ENCODE measurements at places on chromosomes 12 and 14. TPM values are rescaled to one million over a fixed set of nuclear protein-coding genes. Genes with fewer than 3 reads are reported as not detected.

Gene ARMH4
- total RNA-seq = not detected

Gene TSPAN8
- total RNA-seq = not detected

Gene ARL6IP4
- total RNA-seq = 180 TPM

Gene CEBPE
- total RNA-seq = 0.41 TPM

Gene OR4E2
- 0.12 TPM for total RNA-seq

Gene CCDC175
- total RNA-seq = not detected

DNA sequence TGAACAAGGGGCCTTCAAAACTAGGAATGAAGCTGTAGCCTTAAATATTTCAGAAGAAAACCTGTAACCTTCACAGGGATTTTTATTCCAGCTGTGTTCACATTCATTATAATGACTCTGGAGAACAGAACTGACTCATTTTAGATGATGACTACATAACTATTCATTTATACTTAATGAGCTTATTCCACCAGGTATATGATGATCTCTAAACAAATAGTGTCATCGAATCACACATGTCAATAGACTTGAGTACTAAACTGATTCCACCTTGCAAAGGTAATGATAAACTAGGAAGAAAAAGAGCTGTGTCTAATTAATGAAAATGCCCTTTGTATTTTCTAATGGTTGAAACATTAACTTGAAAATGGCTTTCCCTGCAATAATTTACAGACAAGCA is 433.2 kb downstream of the PDZRN4 start:
- DNase-seq = no peak

- DNase-seq = no peak
Measured at GRCh38 chr14:23725980-23726710, 90.0 kb downstream of the DHRS2 start.

GRCh38 chr12:47835831-47836155 is 16.1 kb upstream of the HDAC7 start:
- no peak for DNase-seq

DNA sequence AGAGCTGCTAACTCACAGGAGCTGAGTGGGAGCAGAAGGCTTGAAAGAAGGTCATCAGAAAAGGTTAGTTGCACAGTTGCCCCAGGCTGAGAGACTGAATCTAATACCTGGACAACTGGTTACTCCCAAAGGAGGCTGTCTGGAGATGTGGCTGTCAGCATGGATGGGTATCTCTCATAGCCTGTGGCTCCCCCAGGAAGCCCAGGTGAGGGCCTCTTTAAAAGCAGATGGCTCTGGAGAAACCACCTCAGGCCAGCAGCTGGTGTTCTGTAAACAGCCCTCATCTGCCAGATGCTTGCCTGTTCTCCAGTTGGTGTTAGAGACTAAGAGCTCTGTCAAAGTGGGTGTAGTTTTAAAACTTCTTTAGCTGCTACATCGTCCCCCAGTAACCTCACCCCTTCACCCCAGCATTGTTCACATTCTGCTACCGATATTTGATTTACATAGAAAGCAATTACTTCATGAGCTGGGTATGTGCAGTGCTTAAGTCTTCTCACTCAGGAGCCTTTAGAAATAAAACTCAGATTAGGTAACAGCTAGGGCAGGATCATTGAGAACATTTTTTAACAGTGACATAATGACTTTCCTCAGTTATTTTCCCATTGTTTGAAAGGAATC is 25.8 kb downstream of the DACT1 start:
- DNase-seq = no peak

GRCh38 chr14:54815016-54815415 is 87.6 kb downstream of the GCH1 start:
- DNase-seq = no peak

- no peak for DNase-seq
Measured at GRCh38 chr12:119676573-119676972, 8.6 kb downstream of the PRKAB1 start.

DNA sequence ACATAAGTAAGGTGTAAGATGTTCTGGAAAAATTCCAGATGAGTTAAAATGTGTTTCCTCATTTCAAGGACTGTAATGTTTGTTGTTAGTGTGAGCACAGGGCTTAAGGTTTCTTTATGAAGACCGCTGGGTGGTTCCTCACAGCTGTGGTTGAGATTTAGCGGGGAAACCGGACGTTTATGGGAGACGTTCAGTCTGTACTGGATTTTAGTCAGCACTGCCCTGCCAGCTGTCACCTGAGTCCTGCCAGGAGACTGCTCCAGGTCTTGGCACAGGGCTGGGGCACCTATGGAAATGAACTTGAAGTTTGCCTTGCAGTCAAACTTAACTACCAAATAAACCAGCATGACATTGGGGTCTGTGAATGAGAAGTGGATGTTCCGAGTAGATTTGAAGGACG is 555.2 kb downstream of the DIO2 start:
- DNase-seq = no peak

DNA sequence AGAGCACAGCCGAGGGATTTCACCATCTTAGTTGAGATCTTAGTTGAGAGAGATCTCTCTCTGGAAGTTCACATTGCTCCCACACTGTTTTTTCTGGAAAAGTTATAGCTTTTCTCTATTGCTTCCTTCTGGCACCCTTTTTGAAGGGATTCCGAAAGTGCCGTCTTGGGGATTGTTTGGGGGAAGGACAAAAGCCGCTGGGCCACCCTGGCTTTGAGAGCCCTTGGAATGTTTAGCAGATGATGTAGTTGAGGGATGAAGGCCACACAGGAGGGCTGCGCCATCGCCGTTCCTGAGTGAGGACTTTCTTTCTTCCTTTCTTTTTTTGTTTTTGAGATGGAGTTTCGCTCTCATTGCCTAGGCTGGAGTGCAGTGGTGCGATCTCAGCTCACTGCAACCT is 17.7 kb downstream of the PLEKHG3 start:
- DNase-seq = no peak

DNA sequence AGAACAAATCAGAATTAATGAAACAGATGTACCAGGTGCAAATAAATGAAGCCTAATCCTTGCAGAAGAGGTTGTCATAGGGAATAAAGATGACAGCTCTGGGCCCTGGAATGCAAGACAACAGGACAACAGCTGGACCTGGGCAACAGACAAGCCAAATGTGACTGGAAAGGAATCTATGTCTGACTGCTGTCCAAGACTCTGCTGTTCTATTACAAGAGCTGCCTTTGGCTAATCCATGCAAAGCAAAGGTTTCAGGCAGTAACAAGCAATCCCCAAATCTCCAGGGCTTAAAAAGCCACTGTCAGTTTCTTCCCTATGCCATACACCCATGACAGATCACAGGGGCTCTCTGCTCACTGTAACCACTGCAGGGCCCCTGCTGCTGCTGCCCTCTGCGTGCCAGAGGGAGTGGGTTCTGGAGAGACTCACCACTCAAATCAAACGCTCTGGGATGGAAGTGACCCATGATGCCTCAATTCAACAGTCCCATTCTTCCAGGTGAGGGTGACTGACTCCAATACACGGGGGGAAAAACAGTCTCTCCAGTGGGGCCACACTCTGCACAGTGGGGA is 218.9 kb upstream of the SFSWAP start:
- DNase-seq = no peak

GRCh38 chr14:80310938-80311750 is 99.8 kb upstream of the DIO2 start:
- DNase-seq = no peak

GRCh38 chr12:47207340-47207717 is 127.6 kb upstream of the AMIGO2 start:
- peak; percentile 76 for DNase-seq
